Left cardiac atrium (tissue), 4 donors: ENCODE measurements at places on chromosomes 3 and 15. TPM values are rescaled to one million over a fixed set of nuclear protein-coding genes. Genes with fewer than 3 reads are reported as not detected.

The NDUFB5 gene
- 244 TPM for total RNA-seq

The CELSR3 gene
- 0.24 TPM for total RNA-seq

The HTR3E gene
- not detected for total RNA-seq

The OR5K2 gene
- total RNA-seq = not detected

The FBXO40 gene
- 146 TPM for total RNA-seq

The CNTN4 gene
- 4.1 TPM for total RNA-seq

The B3GALNT1 gene
- 47.6 TPM for total RNA-seq

The ARRDC4 gene
- total RNA-seq = 20.1 TPM

The KCNAB1 gene
- 2.6 TPM for total RNA-seq

The AGTR1 gene
- total RNA-seq = 5.3 TPM

The ALDH1A2 gene
- total RNA-seq = 24.4 TPM

The NPAP1 gene
- total RNA-seq = not detected

The UBAP1L gene
- total RNA-seq = 2.1 TPM

The MESP2 gene
- 0.16 TPM for total RNA-seq

The MUSTN1 gene
- total RNA-seq = 14.8 TPM

The BNC1 gene
- total RNA-seq = 3.0 TPM

The ISL2 gene
- not detected for total RNA-seq

The OCA2 gene
- total RNA-seq = not detected

The AMT gene
- 13.9 TPM for total RNA-seq

The TRIM69 gene
- total RNA-seq = 50.2 TPM

The APBA2 gene
- total RNA-seq = 0.85 TPM

The CORO2B gene
- total RNA-seq = 8.5 TPM

The CAPN7 gene
- total RNA-seq = 28.9 TPM

The CALML4 gene
- total RNA-seq = 4.3 TPM

The ACTRT3 gene
- 2.5 TPM for total RNA-seq

The FANCD2 gene
- 1.8 TPM for total RNA-seq

The CYP19A1 gene
- total RNA-seq = 0.86 TPM

The PRTG gene
- total RNA-seq = 1.3 TPM

The MYD88 gene
- total RNA-seq = 19.0 TPM

The ANKRD28 gene
- 13.0 TPM for total RNA-seq

The TMEM108 gene
- 7.7 TPM for total RNA-seq

The AGBL1 gene
- total RNA-seq = not detected

The CDC25A gene
- total RNA-seq = 0.65 TPM

The CISH gene
- 10.0 TPM for total RNA-seq

The NAALADL2 gene
- total RNA-seq = 7.4 TPM
